ENCODE measurements at places on chromosomes 6 and 20.

DNA sequence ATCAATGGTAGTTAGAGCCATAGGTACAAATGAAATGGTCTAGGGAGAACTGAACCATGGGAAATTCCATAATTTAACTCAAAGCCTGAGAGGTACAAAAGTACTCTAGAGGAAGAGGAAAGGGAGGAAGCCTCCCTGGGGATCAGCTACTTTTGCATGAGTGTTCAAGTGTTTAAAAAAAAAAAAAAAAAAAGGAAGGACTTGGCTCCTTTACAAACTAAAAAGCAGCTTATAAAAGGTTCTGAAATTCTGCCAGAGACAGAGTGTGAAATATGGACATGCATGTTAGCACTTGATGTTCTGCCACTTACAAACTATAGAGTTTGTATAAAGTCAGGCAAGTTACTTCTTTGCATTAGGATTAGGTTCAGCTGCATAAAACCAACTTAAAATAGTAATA lies 290.0 kb downstream of the TBC1D7 start:
- DNase-seq = no peak

GRCh38 chr20:60804918-60805630 lies 447.0 kb upstream of the CDH4 start:
- no peak for DNase-seq

DNA sequence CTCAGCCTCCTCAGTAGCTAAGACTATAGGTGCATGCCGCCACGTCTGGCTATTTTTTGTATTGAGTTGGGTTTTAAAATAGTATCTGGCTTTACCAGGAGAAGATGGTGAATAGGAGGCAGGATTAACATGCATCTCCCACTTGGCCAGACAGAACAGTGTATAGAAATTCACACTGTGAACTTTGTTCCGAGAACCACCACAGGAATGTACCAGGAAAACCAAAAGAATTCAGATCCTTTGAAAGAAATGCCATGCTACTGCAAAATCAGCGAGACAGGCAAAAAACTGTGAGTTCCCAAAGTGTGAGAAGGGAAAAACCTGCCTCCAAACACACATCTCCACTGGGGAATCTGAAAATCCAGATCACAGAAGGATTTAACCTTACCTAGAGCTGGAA lies 327.6 kb downstream of the NKAIN2 start:
- DNase-seq = no peak

DNA sequence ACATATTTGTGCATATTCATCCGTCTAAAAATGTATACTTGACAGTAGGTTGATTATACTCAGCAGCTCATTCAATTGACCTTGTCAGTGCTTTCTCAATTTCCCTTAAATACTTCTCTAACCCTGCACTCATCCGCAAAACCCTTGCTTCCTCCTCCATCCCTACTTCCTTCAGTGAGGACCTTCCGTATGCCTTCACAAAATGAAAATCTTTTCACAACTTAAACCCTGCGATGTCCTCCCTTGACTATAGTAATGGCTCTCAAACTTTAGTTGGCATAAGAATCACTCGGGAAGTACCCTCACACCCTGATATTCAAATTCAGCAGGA lies 5.2 kb downstream of the MBOAT1 start:
- DNase-seq = no peak

- no peak for DNase-seq
Observed at GRCh38 chr6:56749632-56750151, 107.0 kb upstream of the DST start.

GRCh38 chr6:11659757-11660156 lies 118.8 kb downstream of the ADTRP start:
- DNase-seq = no peak

Measured in cerebellar nuclear complex (tissue), 1 donor.